Right lobe of liver (tissue), 6 donors: ENCODE measurements at places on chromosomes 1 and 21. TPM values are rescaled to one million over a fixed set of nuclear protein-coding genes. Genes with fewer than 3 reads are reported as not detected.
A peak's percentile ranks its signal among the peaks of the same experiment; 100 is the strongest.

MAN1C1 gene
- total RNA-seq: 10.7 TPM

CLCA1 gene
- not detected for total RNA-seq

BEND5 gene
- 0.34 TPM for total RNA-seq

DNA sequence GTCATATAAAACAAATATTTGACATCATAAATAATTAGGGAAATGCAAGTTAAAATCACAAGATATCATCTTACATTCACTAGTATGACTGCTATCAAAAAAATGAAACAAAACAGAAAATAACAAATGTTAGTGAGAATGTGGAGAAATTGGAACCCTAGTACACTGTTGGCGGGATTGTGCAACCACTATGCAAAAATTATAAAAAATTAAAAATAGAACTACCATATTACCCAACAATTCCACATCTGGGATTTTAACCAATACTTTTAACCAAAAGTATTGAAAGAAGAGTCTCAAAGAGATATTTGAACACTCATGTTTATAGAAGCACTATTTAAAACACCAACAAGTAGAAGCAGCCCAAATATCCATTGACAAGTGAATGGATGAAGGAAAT, 797.2 kb upstream of the ADAMTS5 start:
- no peak overlapping the region for H3K27ac ChIP-seq
- no peak for DNase-seq
- H3K4me1 ChIP-seq: no peaks in the 10 kb centered on the region

DNA sequence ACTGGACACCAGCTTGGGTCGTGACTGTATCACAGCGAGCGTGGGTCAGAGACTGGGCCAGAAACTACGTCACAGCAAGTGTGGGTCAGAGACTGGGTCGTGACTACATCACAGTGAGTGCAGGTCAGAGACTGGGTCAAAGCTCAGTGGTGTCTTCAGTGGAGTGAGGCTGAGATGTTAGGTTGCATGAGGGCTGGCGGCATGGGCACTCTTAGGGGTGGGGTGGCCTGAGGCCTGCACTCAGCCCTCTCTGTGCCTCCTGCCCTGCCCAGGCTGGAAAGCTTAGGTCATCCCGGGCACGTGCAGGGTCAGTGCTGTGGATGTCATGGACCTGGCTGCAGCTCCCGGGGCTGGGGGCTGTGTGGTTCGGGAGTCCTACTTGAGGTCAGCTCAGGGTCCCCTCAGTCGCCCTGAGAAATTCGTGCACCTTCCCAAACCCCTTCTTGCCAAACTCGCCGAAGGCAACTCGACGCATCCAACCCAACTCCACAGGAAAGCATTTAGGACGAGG, 19.0 kb downstream of the CFAP74 start:
- no peaks in the 10 kb centered on the region for H3K36me3 ChIP-seq
- no peaks in the 10 kb centered on the region for H3K27me3 ChIP-seq
- H3K4me1 ChIP-seq: no peaks in the 10 kb centered on the region
- no peak overlapping the region for H3K4me3 ChIP-seq
- no peak for DNase-seq

DNA sequence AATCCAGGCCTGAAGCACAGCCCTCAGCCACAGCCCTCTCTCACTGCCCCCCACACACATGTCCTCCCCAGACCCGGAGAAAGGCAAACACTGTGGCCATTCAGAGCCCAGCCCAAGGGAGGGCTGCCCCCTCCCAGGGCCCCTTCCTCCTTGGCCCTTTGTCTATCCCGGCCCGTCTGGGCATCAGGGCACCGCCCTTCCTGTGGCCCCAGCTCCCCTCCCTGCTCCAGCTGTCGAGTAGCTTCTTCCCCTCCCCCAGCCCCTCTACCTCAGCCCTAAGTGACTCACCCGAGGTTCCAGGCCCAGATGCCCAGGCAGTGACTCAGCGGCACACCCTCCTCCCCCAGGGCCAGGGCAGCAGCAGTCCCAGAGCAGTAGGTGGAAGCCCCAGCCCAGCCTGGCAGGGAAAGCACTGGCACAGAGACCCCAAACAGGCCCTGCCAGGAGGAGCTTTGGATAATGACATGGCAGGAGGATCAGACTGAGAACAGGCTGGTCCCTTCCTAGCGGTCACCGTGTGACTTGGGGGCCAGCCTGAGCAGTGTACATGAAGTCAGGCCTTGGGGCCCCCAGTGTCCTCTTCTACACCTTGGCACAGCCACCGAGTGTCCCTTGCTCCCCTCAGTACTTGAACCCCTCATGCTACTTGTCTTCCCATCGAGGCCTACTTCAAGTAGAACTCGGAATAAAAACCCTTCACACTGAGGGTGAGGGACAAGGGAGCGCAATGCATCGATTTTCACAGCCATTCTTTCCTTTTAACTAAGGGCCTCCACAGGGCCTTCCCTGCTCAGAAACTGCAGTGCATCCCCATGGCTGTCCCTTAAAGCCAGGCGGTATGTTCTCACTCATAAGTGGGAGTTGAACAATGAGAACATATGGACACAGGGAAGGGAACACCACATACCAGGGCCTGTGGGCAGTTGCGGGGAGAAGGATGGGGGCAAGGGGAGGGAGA, 1.0 kb upstream of the S100A2 start:
- H3K4me3 ChIP-seq: no peak overlapping the region
- no peaks in the 10 kb centered on the region for H3K27me3 ChIP-seq
- H3K36me3 ChIP-seq: no peaks in the 10 kb centered on the region
- DNase-seq: peak; percentile 89

DNA sequence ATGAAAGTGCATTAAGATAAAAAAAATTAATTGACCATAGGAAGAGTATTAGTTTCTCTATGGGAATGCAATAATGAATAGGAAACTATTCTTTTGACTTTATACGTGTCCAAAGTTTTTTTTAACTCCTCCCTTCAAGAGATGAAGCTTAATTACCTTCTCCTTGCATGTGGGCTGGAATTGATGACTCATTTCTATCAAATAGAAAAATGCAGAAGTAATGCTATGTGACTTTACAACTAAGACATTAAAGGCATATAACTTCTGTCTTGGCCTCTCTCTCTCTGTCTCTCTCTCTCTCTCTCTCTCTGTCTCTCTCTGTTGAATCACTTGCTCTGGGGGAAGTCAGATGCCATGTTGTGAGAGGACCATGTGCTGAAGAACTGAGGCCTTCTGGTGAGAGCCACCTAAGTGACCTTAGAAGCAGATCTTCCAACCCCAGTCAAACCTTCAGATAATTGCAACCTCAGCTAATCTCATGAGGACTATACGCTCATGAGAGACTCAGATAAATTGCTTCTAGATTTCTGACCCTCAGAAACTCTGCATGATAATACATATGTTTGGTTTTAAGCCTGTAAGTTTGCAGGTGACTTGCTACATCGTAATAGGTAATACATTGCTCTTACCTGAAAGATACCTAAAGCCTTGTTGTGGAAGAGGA, 414.2 kb downstream of the KCNT2 start:
- no peak for DNase-seq
- no peaks in the 10 kb centered on the region for H3K27me3 ChIP-seq

DNA sequence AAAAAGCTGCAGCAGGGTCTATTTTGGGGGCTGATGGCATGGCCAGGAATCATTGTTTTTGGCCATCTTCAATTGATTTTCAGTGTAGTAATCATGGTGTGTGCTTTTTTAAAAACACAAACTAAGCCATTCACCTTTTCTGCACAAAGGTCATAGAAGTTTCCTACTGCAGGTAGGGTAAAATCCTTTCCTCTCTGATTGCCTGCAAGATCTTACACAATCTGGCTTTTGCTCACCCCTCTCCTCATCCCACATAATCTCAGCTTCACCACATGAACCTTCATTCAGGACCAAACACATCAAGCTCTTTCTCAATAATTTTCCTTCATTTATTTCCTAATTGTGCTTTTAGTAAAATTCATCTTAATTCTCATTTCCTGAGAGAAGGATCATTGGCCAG, 38.3 kb upstream of the GBP5 start:
- no peaks in the 10 kb centered on the region for H3K27me3 ChIP-seq
- H3K36me3 ChIP-seq: no peaks in the 10 kb centered on the region
- peaks cover 36% of the 10 kb centered on the region for H3K4me1 ChIP-seq
- H3K27ac ChIP-seq: peak overlapping the region; percentile 35
- no peak overlapping the region for H3K4me3 ChIP-seq

GRCh38 chr1:163191301-163191700, 11.4 kb downstream of the RGS5 start:
- no peaks in the 10 kb centered on the region for H3K4me1 ChIP-seq
- H3K27ac ChIP-seq: no peak overlapping the region
- H3K27me3 ChIP-seq: no peaks in the 10 kb centered on the region
- H3K36me3 ChIP-seq: no peaks in the 10 kb centered on the region

DNA sequence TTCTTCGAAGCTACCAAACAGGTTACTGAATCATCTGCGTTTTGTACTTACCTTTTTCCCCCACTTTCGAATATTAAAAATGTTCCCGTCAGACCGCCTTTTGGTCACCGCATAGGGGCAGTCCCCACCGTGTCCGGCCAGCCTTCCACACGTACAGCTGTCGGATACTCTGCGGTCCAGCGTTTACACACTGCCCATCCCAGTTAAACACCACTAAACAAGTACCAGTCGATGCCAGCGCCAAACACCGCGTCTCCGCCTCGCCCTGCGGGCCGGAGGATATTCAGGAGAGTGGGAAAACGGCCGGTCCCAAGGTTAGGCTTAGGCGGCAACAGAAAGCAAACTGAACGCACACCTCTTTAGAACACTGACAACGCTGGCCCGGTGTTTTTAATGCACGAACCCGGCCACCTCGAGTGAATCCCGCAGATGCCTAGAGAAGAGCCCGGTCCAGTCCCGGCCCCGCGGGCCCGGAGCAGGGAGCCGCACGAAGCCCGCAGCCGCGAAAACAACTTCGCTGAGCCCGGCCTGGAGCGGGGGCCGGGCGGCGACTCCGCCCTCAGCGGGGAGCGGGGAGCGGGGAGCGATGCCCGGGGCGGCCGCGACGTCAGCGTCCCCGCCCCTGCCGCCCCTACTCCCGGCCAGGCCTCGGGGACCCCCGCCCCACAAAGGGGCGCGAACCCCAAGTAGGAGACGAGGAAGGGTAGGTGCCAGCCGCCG, 730 bp upstream of the PHF13 start:
- peak; percentile 65 for DNase-seq
- peak overlapping the region; percentile 88 for H3K4me3 ChIP-seq
- no peaks in the 10 kb centered on the region for H3K27me3 ChIP-seq
- peak overlapping the region; percentile 90 for H3K27ac ChIP-seq
